ENCODE measurements at places on chromosomes 1 and 21.

- DNase-seq = no peak
These were observed 6.8 kb upstream of the EFCAB14 start for GRCh38 chr1:46725736-46726108.

- DNase-seq = no peak
These were observed 315.5 kb upstream of the DEPDC1 start for GRCh38 chr1:68812333-68812732.

DNA sequence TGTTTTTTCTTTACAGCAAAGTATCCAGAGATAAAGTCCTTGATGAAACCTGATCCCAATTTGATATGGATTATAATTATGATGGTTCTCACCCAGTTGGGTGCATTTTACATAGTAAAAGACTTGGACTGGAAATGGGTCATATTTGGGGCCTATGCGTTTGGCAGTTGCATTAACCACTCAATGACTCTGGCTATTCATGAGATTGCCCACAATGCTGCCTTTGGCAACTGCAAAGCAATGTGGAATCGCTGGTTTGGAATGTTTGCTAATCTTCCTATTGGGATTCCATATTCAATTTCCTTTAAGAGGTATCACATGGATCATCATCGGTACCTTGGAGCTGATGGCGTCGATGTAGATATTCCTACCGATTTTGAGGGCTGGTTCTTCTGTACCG, 6.5 kb downstream of the DEGS1 start:
- no peak for DNase-seq

GRCh38 chr1:109886827-109887226, 23.8 kb upstream of the CSF1 start:
- no peak for DNase-seq

DNA sequence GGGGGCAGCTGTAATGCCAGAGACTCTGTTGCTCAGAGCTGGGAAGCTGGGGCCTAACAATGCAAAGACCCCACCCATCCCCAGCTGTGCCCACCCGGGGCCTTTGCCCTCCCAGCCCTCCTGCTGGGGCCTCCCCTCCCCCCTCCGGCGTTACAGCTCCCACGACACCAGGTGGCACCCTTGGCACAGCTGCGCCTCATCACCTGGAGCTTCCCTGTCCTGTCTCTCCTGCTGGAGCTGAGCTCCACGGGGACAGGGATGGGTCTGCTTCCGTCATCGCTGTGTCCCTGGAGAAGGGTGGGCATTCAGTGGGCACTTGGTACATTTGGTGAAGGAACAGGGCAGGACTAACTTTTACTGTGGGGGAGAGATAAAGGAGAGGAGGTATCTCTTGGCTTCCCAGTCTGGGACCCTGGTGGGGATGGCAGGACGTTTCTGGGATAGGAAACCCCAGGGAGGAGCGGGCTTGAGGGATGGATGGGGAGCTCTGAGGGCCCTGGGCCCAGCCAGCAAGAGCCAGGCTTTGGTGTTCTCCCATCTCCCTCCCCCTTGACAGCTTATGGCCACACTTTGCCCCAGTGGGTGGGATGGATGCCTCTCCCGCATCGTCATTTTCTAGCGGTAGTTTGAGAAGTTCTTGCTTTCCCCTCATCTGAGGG, 453.2 kb downstream of the PTPRU start:
- no peak for DNase-seq

GRCh38 chr1:51867479-51868232, 10.9 kb downstream of the NRDC start:
- no peak for DNase-seq

- no peak for DNase-seq
These were observed 839 bp downstream of the SWT1 start for GRCh38 chr1:185157599-185158412.

DNA sequence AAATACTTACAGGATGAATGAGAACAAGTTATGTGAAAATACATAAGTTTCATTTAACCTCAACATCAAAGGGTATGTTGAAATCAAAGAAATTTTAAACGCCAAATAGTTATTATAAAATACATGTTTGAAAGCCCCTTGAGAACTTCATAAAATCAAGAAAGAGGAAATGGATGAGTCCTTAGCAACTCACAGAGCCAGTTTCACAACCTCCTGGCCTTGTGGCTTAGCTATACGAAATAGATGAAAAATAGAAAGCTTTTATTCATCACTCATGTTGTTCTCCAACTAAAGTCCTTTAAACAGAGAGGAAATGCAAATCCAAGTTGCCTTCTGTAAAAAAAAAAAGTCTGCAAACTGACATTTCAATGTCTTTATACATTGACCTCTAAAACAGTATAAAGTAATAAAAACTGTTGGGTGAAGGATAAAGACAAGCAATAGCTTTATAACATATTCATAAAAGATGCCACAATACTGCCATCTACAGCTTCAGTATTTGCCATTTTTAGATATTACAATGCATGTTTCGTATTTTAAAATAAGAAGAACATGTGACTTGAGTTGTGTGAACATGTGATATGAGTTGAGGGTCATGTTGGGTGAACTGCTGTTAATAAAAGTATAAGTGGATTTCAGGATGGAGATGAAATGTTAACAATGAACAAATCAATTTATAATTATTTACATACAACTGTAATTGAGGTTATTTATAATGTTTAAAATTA, 847.8 kb downstream of the MRPL39 start:
- DNase-seq = no peak

GRCh38 chr21:15433091-15433490, 296.7 kb upstream of the USP25 start:
- DNase-seq = no peak

DNA sequence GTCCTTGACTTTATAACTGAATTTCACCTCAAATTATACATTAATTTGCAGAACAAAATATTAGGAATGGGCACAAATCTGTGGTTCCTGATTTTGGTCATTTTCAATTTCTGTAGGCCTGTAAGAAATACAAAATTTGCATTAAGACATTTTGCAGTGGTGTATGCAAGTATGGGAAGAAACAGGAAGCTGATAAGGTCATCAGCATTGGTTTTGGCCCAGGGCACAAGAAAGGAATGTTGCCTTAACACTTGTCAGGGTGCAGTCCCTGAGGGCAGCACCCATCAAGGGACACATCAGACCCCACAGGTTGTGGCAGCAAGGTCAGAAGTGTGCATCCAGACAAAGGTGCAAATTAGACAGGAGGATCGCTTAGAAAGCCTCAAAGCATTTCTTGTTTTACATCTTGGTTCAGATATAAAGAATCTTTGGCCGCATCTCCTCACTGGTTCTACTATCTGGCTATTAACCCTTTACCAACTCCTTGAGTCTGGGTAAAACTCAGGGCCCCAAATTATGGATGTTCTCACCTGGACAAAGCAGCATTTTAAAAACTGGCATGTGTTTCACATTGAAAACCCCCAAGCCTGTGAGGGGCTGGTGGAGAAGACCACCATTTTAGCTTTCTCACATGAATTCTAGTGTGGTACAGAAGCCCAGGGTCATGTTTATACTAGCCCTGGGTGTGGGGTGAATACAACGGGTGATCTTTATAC, 182.4 kb downstream of the CDC7 start:
- no peak for DNase-seq
